ENCODE measurements at places on chromosomes 6 and 20.

GRCh38 chr20:23047001-23047737 is 2.3 kb downstream of the THBD start:
- DNase-seq, result no peak

DNA sequence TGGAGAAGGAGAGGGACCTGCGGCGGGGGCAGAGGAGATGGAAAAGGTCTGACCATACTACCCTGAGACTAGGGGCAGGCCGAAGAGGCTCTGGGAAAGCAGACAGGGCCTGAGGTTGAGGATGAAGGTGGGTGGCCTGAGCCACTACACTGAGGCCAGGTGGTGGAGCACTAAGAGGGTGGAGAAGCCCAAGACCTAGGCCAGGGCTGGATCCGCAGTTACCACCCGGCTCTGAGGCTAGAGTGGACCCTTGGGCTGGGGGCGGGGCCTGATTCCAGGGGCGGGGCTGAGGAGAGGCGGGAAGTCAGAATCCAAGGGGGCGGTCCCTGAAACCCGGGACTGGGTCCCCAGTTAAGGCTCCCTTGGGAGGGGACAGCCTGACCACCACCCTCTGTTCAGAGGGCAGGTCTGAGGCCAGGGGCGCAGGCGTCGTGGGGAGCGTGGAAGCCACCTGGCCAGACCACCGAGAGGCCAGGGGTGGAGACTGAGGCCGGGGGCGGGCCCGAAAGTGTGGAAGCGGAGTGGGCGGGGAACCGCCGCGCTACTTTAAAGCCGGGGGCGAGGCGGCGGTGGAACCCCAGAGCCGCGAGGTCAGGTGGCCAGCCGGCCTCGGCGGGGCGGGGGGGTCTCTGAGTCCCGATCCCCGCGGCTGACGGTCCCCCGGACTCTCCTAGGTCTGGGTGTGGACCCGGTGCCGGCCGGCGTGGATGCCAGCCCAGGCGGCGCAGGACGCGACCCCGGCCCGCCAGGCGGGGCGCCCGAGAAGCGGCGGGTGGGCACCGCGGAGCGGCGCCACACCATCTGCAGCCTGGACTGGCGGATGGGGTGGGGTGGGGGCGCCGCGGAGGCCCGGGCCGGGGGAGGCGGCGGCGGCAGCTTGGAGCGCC is 8.3 kb downstream of the CCM2L start:
- peak; percentile 12 for DNase-seq

- DNase-seq, result no peak
These were observed 361.8 kb downstream of the QKI start for GRCh38 chr6:163776196-163776905.

GRCh38 chr6:160992061-160992979 is 751 bp downstream of the MAP3K4 start:
- DNase-seq, result peak; percentile 36

DNA sequence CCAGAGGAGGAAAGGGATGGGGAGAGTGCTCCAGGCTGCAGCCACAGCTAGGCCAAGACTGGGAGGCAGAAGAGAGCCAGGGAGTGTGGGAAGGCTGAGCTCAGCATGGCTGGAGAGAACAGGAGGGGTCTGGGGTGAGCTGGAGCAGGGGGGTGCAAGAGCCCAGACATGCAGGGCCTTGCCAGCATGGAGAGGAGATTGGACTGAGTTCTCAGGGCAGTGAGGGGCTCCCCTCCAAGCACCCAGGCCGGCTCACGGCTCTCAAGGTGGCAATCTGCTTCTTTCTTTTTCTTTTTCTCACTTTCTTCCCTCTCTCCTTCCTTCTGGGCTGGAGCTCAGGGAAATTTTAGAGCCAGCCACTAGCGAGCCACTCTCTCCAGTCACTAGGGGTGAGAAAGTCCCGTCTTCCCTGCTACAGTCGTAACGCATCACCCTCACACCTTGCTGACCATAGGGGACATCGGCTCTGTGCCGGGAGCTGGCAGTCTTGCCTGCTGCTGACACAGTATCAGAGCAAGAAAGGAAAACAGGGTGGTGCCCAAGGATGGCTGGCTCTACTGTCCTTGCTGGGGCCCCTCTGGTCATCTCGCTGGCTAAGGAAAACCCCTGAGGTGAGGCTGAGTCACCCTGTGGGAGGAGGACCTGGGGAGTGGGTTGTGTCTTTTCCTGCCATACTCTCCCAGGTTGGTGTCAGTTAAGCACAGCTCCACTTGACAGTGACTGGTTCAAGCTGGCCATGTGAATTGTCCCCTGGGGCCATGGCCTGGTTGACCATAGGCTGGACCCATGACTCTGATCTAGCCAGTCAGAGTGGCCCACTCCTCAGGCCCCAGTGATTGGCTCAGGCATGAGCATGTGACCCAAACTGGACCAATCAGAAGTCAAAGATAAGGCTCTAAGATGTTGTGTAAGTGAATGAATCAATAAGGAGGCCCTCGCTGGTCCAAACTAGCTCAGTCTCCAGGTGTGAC is 135.1 kb upstream of the PMEPA1 start:
- DNase-seq, result no peak

- DNase-seq, result no peak
These were observed 124.9 kb downstream of the KLHL32 start for GRCh38 chr6:97049253-97050011.

GRCh38 chr6:13716955-13717295 is 5.3 kb upstream of the RANBP9 start:
- no peak for DNase-seq
